ENCODE measurements at places on chromosomes 13 and 19.

- DNase-seq: no peak
These were observed 535.9 kb upstream of the ATXN8OS start for GRCh38 chr13:69571606-69572323.

GRCh38 chr19:45099467-45100191, 6.7 kb downstream of the PPP1R37 start:
- DNase-seq: no peak

- no peak for DNase-seq
These were observed 7.3 kb downstream of the NPAS1 start for GRCh38 chr19:47026889-47027288.

DNA sequence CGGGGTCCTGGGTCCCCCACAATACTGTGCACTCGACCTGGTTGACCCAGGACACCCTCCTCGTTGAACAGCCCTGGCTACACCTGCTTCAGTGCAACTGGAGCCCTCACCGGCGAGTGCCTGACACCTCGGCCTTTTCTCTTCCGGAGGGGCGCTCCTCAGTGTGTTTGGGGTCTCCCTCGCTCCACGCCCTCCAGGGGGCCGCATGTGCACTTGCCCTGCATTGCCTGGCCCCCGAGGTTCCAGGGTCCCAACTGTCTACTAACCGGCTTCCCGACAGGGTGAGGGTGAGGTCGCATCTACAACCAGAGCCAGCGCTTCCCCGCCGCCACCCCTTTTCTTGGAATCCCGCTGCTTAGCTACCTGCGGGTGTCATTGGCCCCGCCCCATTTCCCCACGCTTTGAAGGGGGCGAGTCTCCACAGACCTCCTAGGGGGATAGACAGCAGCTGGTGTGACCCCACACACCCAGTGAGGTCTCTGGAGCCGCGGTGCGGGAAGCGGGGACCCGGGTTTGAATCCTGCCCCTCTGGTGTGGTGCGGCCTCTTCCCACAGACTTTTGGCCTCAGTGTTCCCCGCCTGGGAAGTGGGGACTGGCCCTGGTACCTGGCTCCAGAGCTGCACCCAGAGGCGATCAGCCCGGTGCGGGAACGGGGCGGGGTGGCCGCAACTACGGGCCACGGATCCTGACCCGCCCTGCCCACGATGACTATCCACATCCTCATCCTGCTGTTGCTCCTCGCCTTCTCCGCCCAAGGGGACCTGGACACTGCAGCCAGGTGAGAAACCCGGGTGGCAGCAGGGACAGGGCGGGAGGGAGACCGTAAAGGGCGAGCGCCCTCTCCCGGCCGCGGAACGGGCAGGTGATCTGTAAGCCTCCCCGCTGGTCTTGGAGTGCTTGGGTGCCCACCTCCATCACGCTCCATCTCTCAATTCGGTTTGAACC, at the start of gene ADM5:
TSS of gene ADM5 (plus strand) at position 462 of the 946 bp plus-strand sequence. CDS start at position 706, 244 bp downstream.
- peak; percentile 47 for DNase-seq

- DNase-seq: peak; percentile 89
These were observed 7.9 kb upstream of the CDC16 start for GRCh38 chr13:114226699-114227323.

GRCh38 chr19:42198676-42199439, 18.6 kb downstream of the DEDD2 start:
- no peak for DNase-seq
